ENCODE measurements at places on chromosomes 6 and 20.

DNA sequence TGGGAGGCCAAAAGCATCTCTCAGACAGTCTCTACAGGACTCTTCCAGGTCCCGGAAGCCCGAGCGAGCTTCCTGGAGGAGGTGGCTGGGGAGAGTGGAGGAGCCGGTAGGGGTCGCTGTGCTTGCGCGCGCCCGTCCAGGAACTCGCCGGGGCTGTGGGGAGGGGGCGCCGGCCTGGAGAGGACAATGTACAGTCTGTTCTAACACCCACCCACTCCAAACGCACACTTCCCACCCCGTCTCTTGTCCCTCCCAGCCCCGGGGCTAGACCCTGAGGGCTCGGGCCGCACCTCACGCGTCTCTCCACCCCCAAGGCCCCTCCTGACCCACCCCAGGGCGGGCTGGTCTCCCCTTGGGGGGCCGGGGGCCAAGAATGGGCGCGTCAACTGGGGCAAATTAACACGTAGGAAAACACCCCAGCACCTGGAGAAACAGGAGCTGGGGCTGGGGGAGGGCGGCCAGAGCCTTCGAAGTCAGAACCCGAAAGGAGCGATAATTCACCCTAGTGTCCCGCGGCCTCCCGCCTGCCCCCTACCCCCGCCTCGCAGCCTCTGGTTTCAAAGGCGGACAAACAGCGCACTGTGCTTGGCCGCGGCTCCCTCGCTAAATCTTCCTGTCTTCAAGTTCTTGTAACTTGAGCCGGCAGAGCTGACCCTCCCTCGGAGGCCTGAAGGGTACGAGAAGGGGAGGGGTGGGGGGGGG lies 103.2 kb upstream of the FOXP4 start:
- no peak for DNase-seq

DNA sequence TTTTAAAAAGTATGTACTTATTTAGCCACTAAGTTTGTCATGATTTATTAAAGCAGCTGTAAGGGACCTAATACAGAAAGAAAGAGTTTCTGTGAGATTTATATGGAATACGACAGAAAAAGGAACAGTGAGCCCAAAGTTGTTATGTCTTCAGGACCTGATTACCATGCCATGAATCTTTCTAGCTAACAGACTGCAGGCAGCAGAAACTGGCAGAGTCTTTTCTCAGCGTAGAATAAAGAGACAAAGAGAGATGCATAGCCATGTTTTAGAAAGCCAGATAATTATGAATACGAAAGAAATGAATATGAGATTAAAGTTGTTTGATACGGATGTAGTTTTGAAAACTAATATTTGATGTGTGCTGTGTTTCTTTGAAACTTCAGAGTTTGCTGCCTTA lies 624.1 kb upstream of the ADGRB3 start:
- no peak for DNase-seq

DNA sequence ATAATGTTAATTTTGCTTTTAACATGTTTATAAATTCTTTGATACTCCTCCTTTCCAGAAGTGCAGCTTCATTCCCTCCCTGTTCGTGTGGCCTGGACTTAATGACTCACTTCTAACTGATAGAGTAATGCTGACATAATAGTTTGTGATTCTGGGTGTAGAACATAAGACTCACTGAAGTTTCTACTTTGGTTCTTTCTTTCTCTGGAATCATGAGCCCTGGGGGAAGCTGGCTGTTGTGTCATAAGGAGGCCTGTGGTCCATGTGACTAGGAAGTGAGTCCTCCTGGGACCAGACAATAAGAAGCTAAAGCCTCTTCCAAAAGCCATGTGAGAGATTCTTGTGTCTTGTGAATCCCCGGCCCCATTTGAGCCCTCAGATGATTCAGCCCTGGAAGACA lies 30.5 kb upstream of the HLA-G start:
- DNase-seq, result no peak

GRCh38 chr20:24153101-24154040 lies 164.8 kb upstream of the GGTLC1 start:
- no peak for DNase-seq

All from T-helper 17 cell (primary cell).